ENCODE measurements at places on chromosomes 4 and X.
A peak's percentile ranks its signal among the peaks of the same experiment; 100 is the strongest.

GRCh38 chrX:70352496-70352895, 62.6 kb downstream of the KIF4A start:
- no peak for DNase-seq

- DNase-seq, result no peak
Measured at GRCh38 chr4:56187688-56188087, 199.6 kb downstream of the AASDH start.

DNA sequence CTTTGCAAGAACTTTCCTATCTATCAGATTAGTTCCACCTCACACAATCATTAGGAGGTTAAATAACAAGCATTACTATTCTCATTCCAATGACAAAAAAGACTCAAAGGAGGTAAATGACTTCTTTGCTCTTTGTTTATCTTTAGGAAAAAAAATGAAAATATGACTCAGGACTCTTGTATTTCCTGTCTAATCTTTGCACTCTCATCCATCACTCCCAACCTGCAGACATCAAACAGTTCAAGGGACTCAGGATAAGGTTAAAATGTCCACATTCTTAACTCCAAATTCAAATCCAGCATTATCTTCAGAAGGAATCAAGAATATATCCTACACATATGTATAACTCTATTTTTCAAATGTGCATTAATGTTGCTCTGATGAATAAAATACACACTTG, 139.6 kb downstream of the UNC5C start:
- DNase-seq, result no peak

- peak; percentile 44 for DNase-seq
Measured at GRCh38 chr4:111449657-111450056, 695.6 kb upstream of the FAM241A start.

DNA sequence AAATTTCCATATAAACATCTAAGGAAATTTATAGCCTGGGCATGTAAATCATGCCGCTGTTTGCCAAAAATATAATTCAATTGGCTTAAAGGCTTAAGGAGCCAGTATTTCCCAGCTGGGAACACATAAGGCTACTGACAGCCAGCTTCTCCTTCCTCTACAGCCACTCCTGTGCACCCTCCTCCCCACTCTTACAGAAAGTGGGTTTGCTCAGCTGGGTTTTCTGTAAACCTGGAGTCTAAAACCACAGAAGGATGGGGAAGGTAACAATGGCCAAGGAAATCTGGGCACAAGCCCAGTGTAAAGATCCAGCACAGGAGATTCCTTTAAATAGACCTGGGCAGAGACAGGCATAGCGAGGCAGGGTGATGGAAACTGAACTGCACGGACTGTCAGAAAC, 18.5 kb downstream of the ACSL1 start:
- DNase-seq, result no peak

- DNase-seq, result no peak
Measured at GRCh38 chrX:146881521-146881920, 67.0 kb upstream of the CXorf51A start.

- DNase-seq, result no peak
Measured at GRCh38 chr4:99117876-99118693, 26.0 kb downstream of the ADH4 start.

DNA sequence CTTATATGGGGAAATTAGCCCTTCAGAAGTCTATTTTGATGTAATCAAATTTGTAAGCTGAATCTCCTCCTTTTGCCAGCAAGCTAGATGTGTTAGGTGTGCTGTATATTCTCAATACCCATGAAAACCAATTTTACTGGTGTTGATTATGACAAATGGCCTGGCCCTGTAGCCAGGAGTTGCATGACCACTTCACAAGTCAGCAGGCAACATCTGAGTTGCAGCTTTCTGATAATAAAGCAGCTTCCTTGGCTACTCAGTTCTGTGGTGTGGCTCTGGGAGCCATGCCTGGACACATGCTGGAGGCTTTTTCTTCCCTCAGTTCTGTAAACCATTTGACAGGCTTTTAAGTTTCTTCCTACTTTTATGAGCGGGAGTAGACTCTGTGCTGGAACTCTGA, 154.1 kb upstream of the CXCL13 start:
- no peak for DNase-seq

DNA sequence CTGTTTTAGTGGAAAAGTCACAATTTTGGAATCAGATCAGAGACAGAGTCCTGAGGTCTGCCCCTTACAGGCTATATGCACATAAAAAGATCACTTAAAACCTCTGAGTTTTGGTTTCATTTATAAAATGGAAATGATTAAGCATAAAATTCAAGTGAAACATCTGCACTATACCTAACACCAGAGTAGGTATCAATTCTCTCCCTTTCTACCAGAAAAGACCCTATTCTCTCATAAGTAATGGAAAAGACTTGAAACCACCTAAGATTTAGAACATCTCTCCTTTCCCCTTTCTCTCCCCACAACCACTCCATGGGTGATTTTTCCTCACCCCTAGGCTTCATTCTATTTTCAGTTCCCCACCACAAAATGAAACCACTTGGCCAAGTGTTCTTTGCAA, 907 bp downstream of the LHFPL1 start:
- no peak for DNase-seq

DNA sequence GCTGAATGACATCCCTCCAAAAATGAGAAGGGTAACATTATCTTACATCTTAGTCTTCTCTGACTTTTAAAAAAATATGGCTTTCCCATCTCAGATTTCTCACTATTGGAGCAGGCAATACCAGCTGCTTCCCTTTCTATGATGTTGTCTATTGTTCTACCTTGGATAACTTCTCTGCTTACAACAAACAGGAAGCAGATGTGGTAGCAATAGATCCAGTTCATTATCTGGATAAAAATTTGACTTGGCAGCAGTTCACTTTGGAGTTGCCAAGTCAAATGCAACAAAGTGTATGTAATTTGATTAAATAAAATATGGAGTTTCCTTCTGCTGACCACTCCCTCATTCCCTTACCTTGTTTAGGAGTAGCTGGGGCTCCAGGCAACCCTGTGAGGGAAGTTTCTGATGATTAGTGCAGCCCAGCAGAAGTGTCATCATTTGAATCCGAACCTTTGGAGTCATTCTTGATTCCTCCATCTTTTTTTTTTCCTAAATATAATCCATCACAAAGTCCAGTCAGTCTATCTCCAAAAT, 72.0 kb upstream of the GPRIN3 start:
- no peak for DNase-seq

DNA sequence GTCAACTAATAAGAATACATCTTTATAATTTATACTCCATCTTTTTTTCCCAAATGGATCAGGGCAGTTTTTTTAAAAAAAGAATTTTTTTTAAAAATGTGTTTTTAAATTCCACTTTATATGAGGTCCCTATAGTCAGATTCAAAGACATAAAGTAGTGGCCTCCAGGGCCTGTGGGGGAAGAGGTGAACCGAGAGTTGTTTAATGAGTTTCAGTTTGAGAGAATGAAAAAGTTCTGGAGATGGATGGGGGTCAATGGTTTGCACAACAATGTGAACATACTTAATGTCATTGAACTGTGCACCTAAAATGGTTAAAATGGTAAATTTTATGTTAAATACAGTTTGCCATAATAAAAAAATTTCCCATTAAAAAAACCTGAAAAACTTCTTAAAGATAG, 53.8 kb downstream of the ZNF827 start:
- DNase-seq, result no peak

- DNase-seq, result no peak
Measured at GRCh38 chrX:141320801-141321200, 78.5 kb upstream of the SPANXC start.

DNA sequence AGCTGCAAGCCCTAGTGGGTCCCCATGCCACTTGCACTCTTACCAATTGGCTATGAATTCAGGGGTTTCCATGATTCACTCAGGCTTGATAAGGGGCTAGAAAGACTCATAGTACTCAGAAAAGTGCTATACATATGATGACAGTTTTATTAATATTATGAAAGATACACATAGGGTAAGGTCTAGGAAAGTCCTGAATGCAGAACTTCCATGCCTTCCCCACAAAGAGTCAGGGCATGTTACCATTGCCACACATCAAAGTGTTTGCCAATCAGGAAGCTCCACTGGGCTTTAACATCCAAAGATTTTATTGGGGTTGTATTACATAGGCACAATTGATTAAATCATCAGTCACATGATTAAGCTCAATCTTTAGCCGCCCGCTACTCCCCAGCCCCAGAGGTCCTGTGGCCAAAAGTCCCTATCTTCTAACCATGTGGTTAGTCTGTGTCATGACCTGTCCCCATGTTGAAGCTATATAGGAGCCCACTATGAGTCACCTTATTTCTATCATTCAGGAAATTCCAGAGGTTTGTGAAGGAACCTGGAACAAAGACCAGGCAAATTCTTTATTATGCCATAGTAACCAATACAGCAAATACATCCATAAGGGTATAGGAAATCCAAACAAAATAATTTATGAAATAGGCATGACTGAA, 635.6 kb downstream of the STPG2 start:
- DNase-seq, result no peak

- no peak for DNase-seq
Measured at GRCh38 chrX:131783555-131784308, 239.4 kb upstream of the STK26 start.

DNA sequence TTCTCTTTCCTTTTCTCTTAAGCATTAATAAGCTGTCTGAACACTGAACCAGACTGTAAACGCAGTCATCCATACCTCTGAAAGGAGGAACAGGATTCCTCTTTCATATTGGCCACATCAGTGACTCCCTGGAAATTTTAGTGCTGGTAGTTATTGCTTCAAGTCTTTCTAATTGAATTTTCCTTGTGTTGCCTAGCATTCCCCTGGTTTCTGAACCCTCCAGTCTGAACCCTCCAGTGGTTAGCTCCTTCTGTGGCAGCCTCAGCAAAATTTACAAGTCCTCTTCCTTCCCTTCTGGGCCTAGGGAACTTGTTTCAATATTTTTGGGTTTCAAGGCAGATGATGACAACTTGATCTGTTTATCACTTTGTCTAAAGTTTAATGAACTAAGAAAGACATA, 7.9 kb downstream of the SPARCL1 start:
- DNase-seq, result no peak

DNA sequence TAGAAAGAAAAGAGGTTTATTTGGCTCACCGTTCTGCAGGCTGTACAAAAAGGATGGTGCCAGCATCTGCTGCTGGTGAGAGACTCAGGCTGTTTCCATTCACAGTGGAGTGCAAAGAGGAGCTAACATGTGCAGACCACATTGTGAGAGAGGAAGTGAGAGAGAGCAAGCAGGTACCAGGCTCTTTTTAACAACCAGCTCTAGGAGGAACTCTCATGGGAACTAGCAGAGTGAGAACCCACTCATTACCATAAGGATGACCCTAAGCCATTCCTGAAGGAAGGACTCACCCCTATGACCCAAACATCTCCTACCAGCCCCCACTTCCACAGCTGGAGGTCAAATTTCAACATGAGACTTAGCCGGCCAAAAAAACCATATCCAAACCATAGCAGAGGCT, 158.6 kb upstream of the ADGRL3 start:
- DNase-seq, result peak; percentile 1

- DNase-seq, result peak; percentile 59
Measured at GRCh38 chrX:115533485-115533884, 27.5 kb upstream of the PLS3 start.

DNA sequence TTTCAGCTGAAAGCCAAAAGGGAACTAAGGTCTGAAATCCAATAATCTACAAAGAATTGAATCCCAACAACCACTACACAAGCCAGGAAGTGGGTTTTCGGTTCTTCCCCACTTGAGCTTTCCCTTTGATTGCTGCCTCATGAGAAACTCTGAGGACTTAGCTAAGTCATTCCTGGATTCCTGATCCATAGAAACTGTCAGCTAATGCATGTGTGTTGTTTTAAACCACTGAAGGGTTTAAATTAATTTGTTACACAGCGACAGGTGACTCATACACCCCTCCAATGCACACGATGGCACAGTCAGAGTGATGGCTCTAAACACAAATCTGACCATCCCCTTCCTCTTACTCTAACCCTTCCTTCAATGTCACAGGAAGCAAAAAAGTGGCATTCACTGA, 282.9 kb downstream of the RAB28 start:
- DNase-seq, result no peak

- DNase-seq, result no peak
Measured at GRCh38 chrX:109890300-109890699, 112.6 kb upstream of the TMEM164 start.

DNA sequence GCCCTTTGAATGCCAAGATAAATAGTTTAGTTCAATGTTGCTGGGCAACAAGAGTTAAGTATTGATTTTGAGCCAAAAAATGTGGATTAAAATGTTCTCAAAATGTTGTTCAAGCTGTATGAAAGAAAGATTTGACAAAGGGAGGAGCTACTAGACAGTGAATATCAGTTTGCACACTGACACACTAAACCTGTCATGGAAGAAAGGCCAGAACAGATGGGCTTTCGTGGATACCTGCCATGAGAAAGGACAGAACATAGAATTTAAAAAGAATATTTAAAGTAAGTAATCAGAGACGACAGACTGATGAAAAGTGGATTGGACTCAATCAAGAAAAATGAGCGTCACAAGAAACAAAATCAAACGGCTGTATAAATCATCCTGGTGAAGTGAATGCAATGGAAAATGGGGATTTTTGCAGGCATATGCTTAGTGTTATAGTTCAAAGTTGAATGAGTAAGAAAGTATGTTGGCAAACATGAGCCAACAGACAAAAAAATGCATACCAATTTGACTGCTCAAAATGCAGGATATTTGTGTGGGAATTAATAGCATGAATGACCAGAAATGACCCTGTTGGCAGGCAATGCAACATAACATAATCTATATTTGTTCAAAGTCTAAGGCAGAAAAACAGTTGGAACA, 7.4 kb downstream of the PCDH18 start:
- peak; percentile 87 for DNase-seq

DNA sequence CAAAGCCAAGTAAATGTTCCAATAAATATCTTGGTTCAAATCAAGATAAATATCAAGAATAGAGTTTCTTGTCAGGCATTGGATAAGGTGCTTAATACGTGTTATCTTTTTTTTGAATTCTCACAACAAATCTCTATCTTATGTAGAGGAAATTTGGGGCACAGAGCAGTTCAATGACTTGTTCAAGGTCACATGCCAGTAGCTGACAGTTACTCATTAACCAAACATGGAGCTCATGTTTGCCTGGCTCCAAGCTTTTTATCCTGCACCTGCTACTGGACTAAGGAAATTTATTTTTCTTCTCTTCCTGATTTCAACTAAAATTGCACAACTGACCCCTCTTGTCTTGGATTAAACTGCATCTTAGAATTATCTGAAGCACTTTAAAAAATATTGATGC, 76.3 kb downstream of the ATP10D start:
- no peak for DNase-seq

GRCh38 chr4:139625482-139625881, 40.1 kb upstream of the MGST2 start:
- no peak for DNase-seq
